Gastroesophageal sphincter (tissue), 4 donors: ENCODE measurements at places on chromosomes 6 and 20. TPM values are rescaled to one million over a fixed set of nuclear protein-coding genes. Genes with fewer than 3 reads are reported as not detected.

The LIN28B gene
- not detected for total RNA-seq

The STMND1 gene
- total RNA-seq = not detected

The SDCBP2 gene
- 1.6 TPM for total RNA-seq

The ADGRB3 gene
- total RNA-seq = 8.9 TPM

The SLC22A23 gene
- 8.2 TPM for total RNA-seq

The SLC22A1 gene
- total RNA-seq = 0.67 TPM

The DCDC2 gene
- not detected for total RNA-seq

The L3MBTL1 gene
- total RNA-seq = 23.6 TPM

The IMPG1 gene
- total RNA-seq = not detected

The ZSCAN16 gene
- total RNA-seq = 7.1 TPM

The CFAP61 gene
- total RNA-seq = 0.27 TPM

The BLOC1S5 gene
- 15.2 TPM for total RNA-seq

The RIMS1 gene
- 66.5 TPM for total RNA-seq

The HLA-A gene
- 626 TPM for total RNA-seq

The RING1 gene
- total RNA-seq = 16.0 TPM

The DEFB129 gene
- not detected for total RNA-seq

The SEMG1 gene
- not detected for total RNA-seq

The OR2J3 gene
- total RNA-seq = not detected

- no peak for ATAC-seq
These were observed 36.9 kb downstream of the CBFA2T2 start for GRCh38 chr20:33526769-33527168.

DNA sequence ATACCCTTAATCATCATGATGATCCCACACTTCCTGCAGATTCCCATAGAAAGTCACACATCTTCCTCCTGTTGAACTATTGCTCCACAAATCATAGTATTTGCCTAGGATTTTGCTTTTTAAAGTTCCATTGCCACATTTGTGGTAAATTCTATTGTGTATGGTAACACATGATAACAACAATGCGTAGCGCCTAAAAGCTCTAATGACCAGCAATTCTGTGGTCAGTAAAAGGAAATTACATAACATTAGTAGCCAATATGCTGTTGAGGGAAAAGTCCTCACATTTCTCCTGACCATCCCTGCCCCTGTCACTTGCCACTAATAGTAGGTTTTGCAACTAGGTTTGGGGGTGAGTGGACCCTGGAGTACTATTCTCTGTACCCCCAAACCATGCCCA, 31.8 kb upstream of the PDE7B start:
- ATAC-seq = no peak

GRCh38 chr20:41308290-41308711, 9.2 kb downstream of the ZHX3 start:
- peak; percentile 72 for ATAC-seq

DNA sequence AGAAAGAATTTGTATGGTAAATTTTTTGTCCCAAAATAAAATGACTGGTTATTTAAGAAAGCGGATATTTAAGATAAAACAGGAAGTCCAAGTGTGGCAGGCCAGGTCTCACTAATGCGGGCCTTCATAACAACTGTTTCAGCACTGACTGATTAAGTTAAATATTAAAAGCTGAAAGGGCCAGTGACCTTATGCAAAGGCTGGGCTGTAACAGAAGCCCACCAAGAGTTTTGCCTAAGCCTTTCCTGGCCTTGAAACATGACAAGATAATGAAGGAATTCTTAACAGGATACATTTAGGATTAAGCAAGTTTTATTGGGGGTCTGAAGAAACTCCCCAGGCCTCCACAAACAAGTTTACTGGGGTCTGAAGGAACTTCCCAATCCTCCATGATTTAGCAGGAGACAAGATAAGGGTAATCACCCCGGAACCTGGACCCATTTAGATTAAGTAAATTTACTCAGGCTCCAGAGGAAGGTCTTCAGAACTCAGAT, 36.3 kb downstream of the ZNF133 start:
- ATAC-seq = no peak

DNA sequence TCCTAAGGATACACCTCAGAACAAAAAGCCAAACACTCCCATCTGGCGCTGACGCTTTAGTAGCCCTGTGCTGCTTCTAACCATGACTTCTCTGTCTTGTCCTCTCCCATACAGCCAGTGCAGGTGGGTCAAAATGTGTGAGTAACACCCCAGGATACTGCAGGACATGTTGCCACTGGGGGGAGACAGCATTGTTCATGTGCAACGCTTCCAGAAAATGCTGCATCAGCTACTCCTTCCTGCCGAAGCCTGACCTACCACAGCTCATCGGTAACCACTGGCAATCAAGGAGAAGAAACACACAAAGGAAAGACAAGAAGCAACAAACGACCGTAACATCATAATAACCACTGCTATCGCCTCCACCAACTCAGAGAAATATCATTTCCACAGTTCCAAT, 1.4 kb downstream of the DEFB132 start:
- ATAC-seq = no peak

GRCh38 chr6:7784706-7785105, 58.8 kb downstream of the BMP6 start:
- no peak for ATAC-seq

GRCh38 chr6:116047173-116047933, 13.3 kb downstream of the FRK start:
- ATAC-seq = peak; percentile 46

DNA sequence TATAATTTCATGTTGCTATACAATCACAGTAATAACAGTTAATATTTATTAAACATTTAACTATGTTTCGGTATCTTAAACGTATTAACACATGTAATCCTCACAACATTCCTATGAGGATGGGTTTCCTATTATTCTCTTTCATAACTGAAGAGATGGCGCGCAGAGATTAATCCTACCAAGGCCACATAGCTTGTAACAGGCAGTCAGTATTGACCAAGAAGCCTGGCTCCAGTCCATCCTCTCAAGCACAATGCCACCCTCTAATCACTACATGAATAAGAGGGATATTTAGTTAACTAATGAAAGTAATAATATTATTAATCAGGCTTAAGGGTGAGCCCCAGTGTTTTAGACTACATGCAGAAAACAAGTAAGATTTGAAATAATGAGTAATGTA, 149.7 kb upstream of the SIM1 start:
- ATAC-seq = no peak

DNA sequence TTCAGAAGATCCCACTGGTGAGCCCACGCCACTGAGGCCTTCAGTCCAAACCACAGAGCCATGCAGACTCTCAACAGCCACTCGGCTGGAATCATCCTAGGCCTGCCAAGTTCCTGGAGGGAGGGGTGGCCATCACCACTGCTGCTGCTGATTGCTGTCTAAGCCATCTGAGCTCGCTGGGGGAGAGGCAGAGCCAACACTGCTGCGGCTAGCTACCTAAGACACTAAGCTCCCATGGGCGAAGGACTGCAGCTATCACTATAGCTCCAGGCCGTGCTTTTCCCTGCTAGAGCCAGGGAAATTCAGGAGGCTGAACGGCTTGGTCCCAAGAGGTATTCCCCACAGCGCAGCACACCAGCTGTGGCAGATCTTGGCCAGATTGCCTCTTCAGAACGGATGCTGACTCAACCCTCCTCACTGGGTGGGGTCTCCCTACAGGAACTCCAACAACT, 73.6 kb downstream of the TBC1D32 start:
- peak; percentile 70 for ATAC-seq

DNA sequence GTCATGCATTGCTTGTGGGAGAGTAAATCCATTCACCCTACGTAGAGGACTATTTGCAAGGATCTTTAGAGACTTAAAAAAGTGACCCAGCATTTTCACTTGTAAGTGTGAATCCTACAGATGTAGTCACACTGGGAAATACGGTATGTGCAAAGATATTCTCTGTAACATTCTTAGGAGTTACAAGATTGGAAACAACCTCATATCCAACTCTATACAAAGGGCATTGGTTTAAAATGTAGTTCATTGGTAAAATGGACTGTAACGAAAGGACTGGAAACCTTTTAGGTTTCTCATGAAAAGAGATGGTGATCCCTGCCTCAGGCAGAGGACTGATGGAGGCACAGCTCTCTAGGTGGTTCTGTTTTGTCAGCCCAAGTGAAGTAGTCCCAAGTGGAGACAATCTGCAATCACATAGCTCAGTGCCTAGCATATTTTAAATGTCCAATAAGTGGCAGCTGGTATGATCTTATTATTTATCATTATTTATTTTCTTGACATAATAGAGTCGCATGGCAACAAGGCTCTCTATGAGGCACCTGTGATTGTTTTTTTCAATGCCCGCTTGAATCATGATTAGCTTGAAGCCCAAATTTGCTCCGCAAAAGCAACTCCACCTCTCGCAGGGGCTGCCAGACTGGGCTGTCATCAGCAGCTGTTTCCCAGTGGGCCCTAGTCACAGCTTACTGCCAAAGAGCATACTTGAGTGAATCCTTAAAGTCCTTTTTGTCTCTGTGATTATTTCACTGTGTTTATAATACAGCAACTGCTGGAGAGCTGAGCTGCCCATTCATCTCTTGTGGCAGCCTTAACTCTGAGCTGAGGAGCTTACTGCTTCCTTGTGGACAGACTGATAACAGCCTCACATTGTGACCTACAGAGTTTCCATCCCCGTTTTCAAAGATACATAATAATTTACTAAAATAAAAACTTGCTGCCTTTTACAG, 19.8 kb upstream of the ENPP1 start:
- peak; percentile 70 for ATAC-seq

DNA sequence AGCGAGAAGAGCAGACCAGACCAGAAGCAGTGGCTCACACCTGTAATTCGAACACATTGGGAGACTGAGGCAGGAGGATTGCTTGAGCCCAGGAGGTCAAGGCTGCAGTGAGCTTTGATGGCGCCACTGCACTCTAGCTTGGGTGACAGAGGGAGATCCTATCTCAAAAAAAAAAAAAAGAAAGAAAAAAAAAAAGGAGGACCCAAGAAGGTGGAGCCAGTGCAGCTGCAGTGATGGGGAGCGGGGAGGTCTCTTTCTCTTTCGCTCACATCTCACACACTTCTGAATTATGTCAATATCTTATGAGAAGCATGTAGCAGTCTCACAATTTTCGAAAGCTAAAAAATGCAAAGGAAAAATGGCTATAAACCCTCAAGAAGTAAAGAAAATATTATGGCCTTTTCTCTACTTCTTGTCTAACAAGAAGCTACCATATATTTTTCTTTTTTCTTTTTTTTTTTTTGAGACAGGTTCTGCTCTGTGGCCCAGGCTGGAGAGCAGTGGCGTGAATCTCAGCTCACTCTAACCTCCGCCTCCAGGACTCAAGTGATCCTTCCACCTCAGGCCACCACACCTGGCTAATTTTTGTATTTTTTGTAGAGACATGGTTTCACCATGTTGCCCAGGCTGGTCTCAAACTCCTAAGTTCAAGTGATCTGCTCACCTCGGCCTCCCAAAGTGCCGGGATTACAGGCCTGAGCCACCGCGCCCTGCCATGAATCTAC, 3.8 kb upstream of the SPO11 start:
- no peak for ATAC-seq

GRCh38 chr6:53691252-53691651, 25.7 kb upstream of the KLHL31 start:
- no peak for ATAC-seq

DNA sequence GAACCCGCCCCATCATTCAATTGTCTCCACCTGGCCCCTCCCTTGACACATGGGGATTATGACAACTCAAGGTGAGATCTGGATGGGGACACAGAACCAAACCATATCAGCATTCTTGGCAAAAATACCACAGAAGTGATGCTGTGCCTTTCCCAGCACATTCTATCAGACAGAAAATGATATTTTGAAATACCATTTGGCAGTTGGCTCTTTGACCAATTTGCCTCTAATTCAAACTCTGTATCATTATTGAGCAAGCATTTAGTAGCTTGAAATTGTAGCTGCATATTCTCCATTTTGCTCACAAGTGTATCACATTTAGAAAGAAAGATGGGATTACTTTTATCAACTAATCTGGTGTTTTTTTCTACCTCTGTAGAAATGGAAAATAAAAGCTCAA, 64.0 kb downstream of the PLCB1 start:
- no peak for ATAC-seq

DNA sequence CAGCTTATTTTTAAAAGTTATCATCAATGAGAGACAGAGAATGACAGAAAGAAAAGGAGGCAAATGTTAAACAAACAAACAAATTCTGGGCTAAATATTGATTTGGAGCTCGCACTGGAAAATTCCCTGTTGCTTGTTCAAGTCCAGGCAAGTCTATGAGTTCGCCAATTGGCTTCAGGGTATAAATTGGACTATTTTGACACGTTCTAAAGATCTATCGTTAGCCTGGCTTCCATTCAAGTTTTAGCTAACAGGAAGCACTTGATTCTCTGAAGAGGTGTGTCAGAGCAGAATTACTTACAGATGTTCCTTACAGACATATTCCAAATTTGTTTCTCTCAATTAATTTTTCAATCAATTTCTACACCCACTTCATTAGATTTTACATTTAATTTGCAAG, 15.8 kb upstream of the RFPL4B start:
- ATAC-seq = no peak

- ATAC-seq = no peak
These were observed 11.0 kb downstream of the TSPYL1 start for GRCh38 chr6:116268589-116269293.

- no peak for ATAC-seq
These were observed 413.4 kb upstream of the SOX4 start for GRCh38 chr6:21180155-21180554.

GRCh38 chr20:25197183-25197869, 1.8 kb downstream of the ENTPD6 start:
- no peak for ATAC-seq

GRCh38 chr6:137882225-137882961, 15.3 kb downstream of the TNFAIP3 start:
- ATAC-seq = no peak

DNA sequence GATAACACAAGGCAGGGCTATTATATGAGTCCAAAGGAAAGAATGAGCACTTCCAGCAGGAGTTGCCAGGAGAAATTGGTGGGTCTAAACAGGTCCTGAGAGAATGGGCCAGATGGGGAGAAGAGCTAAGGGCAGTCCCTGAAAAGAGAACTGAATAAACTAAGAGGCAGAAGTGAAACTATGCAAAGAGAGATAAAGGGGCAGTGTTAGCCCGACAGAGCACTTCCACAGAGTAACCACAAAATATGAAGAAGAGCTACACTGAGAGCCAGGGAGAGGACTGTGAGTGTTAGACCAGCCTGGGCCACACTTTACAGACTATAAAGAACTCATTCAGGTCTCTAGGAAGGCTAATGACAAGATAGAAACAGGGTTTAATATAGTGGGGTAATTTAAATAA, 43.8 kb downstream of the RALGAPA2 start:
- no peak for ATAC-seq

- ATAC-seq = no peak
These were observed 37.3 kb upstream of the SLC22A1 start for GRCh38 chr6:160084198-160084776.

- ATAC-seq = no peak
These were observed at the start of gene CPNE5 for GRCh38 chr6:36838896-36839748. TSS of gene CPNE5 (minus strand) at chr6:36839444. CDS start at chr6:36839377, 67 bp downstream.

GRCh38 chr20:33983371-33983770, 10.3 kb upstream of the RALY start:
- ATAC-seq = no peak

- no peak for ATAC-seq
These were observed 7.1 kb downstream of the SLC9A8 start for GRCh38 chr20:49819702-49820101.
